ENCODE measurements at places on chromosomes 6 and 20.

DNA sequence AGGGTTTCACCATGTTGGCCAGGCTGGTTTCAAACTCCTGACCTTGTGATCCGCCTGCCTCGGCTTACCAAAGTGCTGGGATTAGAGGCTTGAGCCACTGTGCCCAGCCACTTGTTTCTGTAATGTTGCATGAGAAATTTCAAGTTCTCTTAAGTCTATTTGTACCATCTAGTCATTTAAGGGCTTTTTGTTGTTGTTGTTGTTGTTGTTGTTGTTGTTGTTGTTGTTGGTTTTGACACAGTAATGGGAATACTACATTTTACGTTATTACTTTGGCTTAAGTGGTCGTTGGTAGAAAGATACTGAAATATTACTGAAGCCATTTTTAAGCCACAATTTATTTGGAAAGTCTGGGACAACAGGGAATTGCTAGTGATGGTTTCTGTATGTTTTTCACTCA, 52.0 kb downstream of the CSE1L start:
- DNase-seq = no peak

- no peak for DNase-seq
These were observed 69.8 kb upstream of the PHACTR2 start for GRCh38 chr6:143607974-143608373.

GRCh38 chr6:87879132-87879861, 168.3 kb upstream of the SPACA1 start:
- no peak for DNase-seq

DNA sequence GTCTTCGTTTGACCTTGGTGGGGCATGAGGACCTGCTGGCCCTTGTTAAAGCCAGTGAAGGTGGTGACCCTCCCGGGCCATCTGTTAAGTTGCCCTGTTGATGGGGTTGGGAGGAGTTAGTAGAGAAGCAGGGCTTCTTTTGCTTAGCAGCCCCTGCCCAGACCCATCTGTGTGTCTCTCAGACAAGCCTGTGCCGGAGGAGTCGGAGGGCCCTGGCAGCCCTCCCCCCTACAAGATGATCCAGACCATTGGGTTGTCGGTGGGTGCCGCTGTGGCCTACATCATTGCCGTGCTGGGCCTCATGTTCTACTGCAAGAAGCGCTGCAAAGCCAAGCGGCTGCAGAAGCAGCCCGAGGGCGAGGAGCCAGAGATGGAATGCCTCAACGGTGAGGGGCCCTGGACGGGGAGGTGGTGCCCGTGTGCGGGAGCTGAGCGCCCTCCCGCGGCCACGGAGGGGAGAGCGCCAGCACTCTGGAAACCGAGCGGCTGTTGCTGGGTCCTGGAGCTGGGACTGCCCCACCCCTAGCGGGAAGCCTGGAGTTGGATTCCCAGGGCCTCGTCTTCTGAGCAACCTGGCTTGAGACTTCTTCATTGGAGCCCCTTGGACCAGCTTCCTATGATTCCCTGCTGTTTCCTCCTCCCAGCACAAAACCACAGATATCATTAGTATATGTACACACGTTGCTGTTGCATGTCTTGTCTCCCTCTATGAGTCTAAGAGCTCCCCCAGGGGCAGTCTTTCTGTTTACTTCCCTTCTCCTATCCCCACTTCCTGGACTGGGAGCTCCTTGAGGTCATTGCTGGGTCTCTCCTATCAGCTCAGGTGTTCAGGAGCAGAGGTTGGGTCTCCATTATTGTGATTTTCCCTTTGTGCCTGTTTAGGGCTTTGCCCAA, 27.6 kb upstream of the SRF start:
- DNase-seq = peak; percentile 95

DNA sequence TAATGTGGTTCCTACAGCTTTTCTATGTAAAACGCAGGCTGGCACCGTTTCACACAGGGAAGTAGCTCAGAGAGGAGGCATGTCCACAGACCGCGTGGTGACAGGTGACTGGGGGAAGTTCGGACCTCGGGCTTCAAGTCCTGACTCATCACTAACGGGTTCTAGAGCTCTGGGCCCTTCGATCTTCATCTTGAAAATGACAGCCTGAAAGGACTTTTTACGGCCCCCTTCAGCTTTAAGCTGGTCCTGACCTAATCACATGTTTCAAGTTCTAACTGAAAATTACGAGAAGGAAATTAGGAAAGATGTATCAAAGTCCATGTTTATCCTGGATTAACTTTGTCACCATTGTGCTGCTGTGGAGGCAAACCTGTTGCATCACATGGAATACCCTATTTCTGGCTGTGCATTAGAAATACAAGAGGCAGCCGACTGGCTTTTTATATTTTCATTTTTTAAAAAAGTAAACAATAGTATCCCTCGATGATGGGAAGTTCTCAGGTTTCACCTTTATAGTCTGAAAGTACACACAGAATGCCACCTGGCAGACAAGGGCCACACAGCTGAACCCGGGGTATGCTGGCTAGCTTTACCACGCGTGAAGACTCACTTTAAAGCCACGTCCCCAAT, 2.0 kb downstream of the MAN1A1 start:
- DNase-seq = peak; percentile 15

DNA sequence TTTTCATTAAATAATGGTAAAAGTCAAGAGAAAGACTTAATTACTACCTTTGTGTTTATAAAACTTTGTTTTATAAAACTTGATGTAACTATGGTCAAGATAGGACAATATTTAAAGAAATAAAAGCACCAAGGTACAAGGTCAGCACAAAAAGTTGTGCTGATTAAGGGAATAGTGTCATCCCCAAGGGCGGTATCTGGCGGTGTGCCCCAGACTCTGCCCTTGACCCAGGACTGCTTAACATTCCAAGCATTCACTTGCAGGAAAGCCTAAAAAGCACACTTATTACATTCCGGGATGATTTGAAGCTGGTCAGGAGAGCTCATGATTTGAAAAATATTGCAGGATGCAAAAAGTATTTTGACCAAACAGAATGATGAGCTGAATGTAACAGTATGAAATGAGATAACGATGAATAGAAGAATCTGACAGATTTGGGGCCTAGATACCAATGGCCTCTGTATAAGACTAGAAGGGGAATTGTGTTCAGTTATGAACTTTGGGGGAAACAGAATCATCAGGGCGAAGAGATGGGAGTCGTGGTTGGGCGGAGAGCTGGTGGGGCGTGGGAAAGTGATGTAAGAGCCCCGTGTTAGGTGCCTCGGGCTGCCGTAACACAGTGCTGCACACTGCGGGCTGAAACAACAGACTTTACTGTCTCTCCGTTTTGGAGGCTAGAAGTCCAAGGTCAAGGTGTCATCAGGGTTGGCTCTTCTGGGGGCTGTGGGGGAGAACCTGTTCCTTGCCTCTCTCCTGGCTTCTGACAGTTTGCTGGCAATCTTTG, 77.2 kb downstream of the CDC5L start:
- DNase-seq = no peak

DNA sequence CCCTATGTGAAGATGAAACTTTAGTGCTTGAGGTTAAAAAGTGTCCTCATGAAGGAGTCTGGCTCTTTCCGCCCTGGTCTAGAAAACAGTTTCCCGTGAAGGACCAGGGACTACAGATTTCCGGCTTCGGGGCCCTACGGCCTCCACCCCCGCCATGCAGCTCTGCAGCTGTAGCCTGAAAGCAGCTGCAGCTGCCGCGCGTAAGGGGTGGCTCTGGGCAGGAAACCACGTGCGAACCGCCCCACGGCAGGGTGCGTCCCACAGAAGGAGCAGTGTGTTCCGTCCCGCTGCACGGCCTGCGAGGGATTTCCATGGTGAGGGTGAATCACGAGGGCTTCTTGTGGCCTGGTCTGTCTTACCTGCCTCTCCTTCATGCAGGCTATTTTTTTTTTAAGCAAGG, 117.0 kb downstream of the ERMARD start:
- DNase-seq = no peak

DNA sequence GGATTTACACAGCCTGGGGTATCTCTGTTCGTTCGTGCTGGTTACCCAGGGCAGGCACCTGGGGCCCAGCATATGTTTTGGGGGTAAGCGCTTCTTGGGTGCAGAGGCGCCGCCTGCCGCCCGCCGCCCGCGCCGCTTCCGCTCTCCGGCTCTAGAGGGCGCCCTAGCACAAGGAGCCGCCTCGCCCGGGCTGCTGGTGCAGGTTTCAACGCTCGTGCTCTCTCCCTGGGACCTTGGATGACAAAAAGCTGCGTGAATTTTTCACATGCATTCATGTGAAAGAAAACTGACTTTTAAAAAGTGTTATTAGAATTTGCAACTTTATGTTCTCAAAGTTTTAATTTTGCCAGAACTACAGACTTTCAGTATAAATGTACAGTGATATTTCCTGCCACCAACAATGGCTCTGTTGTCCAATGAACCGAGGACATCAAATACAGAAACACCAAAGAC, 32.5 kb downstream of the PRR18 start:
- peak; percentile 60 for DNase-seq

GRCh38 chr6:37209461-37210205, 39.7 kb downstream of the PIM1 start:
- no peak for DNase-seq

DNA sequence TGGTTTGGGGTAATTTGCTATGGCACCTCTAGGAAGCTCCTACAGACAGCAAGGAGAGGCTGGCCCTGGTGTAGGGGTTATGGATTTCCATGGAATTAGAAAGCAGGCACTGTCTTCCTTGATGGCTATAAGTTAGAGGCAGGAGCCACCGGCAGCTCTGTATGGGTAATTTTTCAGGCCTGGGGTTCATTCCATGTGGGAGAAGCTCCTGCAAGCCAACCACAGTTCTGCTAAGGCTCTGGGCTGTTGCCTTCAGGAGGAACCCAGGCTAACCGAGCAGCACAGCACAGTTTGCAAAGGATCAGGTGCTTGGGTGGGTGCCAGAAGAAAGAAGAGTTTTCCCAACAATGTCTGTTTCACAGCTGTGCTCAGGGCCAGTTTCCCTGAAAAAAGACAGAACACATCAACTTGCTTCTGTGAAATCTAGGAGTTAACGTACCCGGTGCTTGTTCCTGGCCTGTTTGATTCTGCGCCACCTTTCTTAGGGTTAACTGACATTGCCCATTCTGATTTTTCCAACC, 162.8 kb upstream of the MYLIP start:
- no peak for DNase-seq
